Natural killer cell (primary cell): ENCODE measurements at places on chromosomes 1 and 21. TPM values are rescaled to one million over a fixed set of nuclear protein-coding genes. Genes with fewer than 3 reads are reported as not detected.

Gene OR2T29
- not detected for total RNA-seq

Gene ARTN
- total RNA-seq = 1.4 TPM

Gene PLEKHN1
- 1.9 TPM for total RNA-seq

DNA sequence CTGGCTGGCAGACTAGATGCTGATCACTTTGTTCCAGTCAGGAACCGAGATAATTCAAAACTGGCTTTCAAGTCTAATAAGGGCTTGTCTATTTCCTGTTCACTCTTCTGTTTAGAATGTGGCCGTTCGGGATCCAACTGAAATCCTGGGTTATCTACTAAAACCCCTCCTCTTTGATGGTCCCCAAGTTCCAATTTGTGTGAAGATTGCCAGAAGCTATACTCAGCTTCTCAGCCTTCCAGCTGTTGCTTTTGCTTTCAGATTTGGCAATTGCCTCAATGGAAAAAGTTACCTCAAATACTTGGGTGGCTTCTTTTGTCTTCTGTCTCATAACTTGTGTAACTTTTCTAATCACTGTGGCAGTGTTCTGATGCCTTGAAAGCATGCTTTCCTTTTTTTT, 43.7 kb downstream of the BTBD8 start:
- no peak for DNase-seq

- DNase-seq = peak; percentile 31
Measured at GRCh38 chr1:9730096-9730901, 78.8 kb downstream of the PIK3CD start.

Gene NDC1
- 6.3 TPM for total RNA-seq

DNA sequence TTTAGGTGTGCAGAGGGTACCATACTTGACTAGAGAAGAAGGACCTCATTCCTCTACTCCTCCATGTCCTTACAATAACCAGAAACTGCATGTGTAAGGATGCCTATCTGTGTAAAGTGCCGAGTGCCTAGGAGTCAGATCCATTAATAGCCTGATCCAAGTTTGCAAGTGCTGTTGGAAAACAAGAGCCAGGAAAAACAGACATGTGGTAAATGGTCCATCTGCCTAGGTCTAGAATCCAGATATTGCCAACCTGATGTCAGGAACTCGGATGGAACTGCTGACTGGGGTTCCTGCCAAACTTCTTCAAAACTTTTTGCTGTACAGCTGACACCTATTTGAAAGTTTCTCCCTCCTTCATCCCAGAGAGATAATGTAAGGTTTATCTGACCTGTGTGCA, 239.4 kb upstream of the CAMK1G start:
- DNase-seq = no peak

- DNase-seq = no peak
Measured at GRCh38 chr1:31576201-31576669, at the start of gene TINAGL1. Gene TINAGL1, plus strand, starts transcription at chr1:31576515. Its CDS starts 634 bp downstream, at chr1:31577149.

Gene CD34
- not detected for total RNA-seq

DNA sequence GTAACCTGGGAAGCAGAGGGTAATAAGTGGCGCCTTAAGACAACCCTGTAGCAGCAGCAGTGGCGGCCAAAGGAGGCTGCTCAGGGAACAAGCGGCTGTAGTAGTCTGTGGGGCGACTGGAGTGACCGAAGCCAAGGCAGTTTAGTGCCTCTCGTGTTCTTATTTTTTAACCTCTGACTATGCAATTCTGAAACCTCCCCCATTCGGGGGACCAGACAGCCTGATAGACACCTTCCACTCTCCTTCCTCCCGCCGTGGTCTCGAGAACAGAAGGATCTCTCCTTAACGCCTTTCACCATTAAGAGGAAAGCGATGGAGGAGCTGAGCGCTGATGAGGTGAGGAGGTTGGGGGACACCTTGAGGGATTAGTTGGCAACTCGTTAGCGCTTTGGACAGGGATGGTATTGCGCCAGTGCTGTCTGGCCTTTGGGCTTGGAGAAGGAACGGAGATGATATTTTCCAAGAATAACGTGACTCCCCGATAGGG, 644 bp downstream of the UBE4B start:
- DNase-seq = peak; percentile 19

Gene CAMK1G
- total RNA-seq = not detected

Gene VPS26C
- total RNA-seq = 84.7 TPM

- DNase-seq = no peak
Measured at GRCh38 chr1:30366911-30367310, 356.5 kb downstream of the MATN1 start.

Gene S100A12
- 11.4 TPM for total RNA-seq

- no peak for DNase-seq
Measured at GRCh38 chr1:96515925-96516324, 205.7 kb upstream of the PTBP2 start.

Gene SHISAL2A
- 14.0 TPM for total RNA-seq

DNA sequence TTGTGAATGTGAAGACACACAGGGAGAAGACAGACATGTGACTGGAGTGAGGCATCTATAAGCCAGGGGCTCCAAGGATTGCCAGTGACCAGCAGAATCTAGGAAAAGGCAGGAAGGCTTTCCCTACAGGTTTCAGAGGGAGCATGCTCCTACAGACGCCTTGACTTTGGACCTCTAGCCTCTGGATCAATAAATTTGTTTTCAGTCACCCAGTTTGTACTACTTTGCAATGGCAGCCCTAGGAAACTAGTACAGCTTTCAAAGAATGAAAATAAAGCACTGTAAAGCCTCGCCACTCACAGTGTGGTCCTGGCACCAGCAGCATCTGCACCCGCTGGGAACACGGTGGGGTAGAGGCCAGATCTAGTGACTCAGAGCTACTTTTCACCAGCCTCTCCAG, 510.0 kb downstream of the LTN1 start:
- no peak for DNase-seq

DNA sequence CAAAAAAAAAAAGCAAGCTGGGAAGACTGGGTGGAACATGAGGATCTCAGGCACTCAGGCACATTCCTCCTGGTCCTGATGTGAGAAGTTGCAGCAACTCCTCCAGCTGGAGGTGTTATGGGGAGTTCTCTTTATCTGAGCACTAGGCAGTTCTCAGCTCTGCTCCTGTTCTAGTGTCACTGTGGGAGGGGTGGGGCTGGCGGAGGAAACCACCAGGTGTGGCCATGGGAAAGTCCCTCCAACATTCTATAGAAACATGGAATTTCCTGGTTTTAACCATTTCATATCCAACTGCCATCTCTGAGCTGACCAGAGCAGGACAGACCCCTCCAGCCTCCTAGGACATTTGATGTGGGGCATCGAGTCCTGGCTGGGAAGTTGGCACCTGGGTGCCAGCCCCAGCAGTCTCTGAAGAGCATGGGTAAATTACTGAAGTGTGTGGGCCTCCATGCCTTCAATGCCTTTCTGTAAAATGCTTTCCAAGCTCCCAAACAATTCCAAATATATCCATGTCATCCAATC, 804 bp upstream of the IKBKE start:
- DNase-seq = no peak

Gene LIN28A
- total RNA-seq = not detected

DNA sequence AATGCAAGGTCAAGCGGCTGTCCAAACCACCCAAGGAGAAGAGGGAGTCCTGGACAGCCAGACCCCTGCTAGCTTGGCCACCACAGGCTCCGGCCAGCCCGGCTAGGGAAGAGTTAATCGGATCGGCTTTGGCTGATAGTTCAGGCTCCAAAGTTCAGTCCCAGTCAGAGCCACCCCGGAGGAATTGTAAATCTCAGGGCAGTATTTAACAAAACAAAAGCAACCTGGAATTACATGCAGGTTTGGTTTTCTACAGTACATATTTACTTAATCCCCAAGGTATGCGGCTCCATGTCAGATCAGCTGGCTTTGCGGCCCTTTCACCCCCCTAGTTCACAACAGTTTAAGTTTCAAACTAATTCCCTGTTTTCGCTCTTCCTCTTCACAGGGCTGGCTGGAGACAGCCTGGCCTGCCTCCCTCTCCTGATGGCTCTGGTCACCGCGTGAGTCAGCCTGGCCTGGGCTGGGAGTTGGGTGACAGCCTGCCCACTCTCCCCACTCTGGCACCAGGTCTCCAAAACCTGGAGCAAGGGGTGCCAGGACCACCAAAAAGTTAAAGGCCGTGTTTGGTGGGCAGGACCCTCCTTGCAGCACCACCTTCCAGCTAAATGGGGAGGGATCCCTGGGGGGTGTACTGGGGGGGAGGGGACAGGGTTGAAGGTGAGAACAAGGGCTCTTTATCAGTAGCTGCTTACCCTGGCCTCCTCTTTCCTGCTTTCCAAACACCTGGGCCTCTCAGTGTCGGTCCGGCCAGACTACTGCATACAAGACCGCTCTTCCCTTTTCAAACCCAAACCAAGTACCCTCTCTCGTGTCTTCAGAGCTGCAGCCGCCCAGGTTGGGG, 1.9 kb downstream of the DHRS3 start:
- no peak for DNase-seq

DNA sequence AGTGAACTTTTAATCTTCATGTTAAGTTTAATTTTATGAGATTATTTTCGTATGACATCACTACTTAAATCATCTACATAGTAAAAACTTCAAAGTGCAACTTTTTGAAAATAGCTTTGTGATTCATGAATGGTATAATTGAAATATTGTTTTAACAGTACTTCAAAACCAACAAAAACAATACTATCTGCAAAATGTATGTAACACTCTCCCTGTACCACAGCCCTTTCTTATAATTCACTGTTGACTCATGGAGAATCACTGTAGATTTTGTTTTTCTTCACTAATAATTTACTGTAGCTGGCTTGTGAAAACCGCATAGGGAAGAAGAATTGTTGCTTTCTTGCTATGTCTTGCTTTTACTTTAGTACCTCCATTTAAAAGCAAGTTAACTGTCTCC, 301.4 kb upstream of the ADAMTS5 start:
- no peak for DNase-seq

Gene SLC30A10
- total RNA-seq = not detected

GRCh38 chr1:18725231-18725895, 94.7 kb downstream of the PAX7 start:
- DNase-seq = no peak

DNA sequence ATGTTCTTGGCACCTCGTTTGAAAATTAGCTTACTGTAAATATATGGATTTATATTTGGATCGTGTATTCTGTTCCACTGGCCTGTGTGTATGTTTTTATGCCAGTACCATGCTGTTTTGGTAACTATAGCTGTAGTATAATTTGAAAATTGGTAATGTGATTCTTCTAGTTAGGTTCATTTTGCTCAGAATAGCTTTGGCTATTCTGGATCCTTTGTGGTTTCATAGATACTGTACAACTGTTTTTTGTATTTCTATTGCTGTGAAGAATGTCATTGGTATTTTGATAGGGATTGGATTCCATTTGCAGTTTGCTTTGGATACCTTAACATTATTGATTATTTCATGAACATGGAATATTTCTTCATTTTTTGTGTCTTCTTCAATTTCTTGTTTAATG, 490.2 kb downstream of the BRINP3 start:
- DNase-seq = no peak

Gene TDRD10
- 0.38 TPM for total RNA-seq

GRCh38 chr1:2193514-2194281, 874 bp downstream of the FAAP20 start:
- DNase-seq = no peak

Gene GBP5
- total RNA-seq = 249 TPM

Gene CD84
- total RNA-seq = 56.7 TPM
